ENCODE measurements at places on chromosomes 3 and 15.

DNA sequence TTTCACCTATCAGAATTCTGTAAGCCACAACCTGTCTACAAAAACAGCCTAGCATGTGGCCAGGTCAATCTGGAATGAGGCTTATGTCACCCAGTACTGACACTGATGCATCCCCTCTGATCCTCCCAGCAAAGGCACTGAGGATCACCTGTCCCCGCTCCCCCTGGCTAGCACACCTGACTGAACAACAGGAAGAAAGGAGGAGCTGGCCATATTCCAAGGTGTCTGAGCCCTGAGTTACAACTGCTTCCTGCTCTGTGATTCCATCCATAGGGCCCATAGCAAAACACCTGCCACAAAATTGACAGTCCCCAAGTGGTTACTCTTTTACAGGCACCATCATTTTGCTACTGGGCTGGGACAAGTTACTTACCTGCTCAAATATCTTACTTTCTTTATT lies 555.5 kb upstream of the CFAP20DC start:
- no peak for DNase-seq

DNA sequence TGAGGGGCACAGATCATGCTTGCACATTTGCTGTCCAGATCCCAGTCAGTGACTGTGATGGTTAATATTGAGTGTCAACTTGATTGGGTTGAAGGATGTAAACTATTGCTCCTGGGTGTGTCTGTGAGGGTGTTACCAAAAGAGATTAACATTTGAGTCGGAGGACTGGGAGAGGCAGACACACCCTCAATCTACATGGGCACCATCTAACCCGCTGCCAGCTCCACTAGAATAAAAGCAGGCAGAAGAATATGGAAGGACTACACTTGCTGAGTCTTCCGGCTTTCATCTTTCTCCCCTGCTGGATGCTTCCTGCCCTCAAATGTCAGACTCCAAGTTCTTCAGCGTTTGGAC lies 5.1 kb downstream of the GP9 start:
- no peak for DNase-seq

- no peak for DNase-seq
Measured at GRCh38 chr3:194760494-194761137, 74.9 kb downstream of the FAM43A start.

GRCh38 chr3:187640569-187641059 lies 29.6 kb downstream of the SST start:
- DNase-seq, result no peak

- DNase-seq, result no peak
Measured at GRCh38 chr15:90291679-90292356, 26.3 kb downstream of the NGRN start.

DNA sequence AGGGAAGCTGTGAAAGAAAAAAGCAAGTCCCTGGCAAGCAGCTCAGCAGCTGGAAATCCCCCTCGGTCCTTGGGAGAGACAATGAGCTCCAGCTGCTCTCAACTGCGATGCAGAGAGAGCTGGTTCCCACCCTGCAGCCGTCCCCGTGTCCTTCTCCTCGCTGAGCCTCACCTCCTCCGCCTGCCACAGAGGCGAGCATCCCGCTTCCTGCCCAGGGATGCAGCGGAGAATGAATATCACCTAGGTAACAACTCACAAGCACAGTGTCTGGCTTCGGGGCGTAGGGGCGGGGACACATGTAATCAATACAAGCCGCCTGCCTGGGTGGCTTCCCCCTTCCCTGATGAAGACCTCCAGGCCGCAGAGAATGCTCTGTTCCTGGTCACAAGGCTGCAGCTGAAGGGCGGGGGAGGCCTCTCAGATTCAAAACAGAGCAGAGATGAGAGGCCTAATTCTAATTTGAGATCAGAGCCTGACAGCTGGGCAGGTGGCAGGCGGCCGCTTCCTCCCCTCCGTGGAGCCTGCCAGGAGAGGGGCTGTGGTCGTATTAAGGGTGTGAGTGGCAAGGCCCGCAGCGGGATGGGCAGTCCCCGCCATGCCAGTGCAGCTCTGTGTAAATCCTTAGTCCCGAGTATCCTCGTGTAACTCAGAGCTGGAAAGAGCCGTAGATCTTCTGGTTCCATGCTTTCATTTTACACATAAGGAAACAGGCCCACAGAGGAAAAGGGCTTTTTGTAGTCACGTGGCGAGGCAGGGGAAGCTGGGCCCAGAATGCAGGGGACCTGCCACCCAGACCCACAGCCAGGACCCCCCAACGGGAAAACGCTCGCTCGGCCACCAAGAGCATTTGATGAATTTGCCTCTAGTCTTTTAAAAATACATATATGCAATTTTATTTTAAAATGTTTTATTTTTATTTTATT lies 24.3 kb downstream of the ZDHHC19 start:
- no peak for DNase-seq
